Endothelial cell (in vitro differentiated cells): ENCODE measurements at places on chromosomes 16 and 17.

DNA sequence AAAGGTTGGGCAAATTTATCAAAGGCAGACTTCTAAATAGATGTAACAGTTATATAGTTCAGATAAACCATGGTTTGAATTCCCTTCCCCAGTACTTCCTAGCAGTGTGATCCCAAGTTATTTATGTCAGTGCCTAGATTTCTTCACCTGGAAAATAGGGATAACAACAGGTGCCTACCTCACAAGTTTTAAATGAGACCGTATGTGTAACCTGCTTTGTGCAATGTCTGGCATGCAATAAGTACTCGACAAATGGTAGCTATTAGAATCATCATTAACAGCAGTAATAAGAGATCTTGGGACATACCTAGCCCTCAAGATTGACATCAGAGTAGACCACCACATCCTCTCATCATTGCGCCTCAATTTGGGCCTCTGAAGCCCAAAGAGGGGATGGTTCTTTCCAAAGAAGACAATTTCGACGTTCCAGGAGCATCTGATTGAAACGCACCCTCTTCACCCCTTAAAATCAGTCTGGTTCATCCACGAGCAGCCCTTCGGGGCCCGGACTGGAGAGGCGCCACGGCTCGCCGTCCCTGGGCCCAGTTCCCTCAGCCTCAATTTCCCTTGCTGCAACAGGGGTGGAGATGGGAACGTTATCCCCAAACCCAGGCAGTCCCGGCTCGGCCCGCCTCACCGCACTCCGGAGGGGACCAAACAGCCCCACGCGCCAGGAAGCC lies 541 bp downstream of the ACACA start:
- no peak for DNase-seq

DNA sequence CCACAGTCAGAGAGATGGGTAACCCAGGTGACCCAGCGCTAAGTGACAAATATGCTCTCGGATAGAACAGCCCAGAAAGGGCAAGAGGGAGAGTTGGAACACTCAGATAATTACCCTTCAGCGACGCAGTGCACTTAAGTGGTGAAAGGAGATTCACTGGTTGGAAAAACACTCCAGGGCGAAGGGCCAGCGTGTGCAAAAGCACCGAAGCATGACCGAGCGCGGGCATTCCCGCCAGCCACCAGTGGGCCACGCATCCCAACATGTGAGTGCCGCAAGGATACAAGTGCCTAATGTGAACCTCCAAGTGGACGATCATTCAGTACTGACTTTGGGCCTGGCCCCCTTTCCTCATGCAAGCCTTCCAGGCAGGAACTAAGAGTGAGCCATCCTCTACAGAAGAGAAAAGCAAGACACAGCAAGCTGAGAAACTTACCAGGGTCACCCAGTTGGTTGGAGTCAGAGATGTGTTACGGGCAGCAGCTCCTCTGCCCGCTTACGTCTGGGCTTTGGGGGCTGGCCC lies 258.4 kb downstream of the C16orf95 start:
- DNase-seq: no peak

GRCh38 chr16:81241706-81242105 lies 3.2 kb downstream of the BCO1 start:
- DNase-seq: no peak

GRCh38 chr16:85400305-85401205 lies 212.6 kb upstream of the GSE1 start:
- DNase-seq: no peak

GRCh38 chr16:81767987-81768592 lies 11.0 kb upstream of the PLCG2 start:
- no peak for DNase-seq

DNA sequence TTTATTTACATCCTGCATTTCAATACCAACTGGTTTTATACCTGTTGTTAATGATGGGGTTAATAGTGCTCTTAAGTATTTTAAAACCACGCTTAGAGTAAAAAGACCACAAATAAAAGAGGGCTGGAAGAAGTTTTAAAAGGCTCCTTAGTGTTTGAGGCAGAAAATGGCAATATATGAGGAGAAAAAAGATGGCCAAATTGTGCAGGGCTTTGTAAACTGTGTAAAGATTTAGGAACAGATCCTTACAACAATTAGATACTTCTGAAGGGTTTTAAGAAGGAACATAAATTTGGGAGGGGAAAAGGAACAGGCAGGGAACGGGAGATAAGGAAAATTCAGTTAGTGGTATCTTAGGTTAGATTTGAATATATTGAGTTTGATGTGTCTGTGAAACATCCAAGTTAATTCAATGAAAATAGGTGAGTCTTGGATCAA lies 12.7 kb downstream of the CDC27 start:
- DNase-seq: no peak

- DNase-seq: no peak
Measured at GRCh38 chr17:58985367-58985766, 121.3 kb downstream of the TRIM37 start.

GRCh38 chr17:78950870-78951269 lies 25.7 kb upstream of the TIMP2 start:
- no peak for DNase-seq

DNA sequence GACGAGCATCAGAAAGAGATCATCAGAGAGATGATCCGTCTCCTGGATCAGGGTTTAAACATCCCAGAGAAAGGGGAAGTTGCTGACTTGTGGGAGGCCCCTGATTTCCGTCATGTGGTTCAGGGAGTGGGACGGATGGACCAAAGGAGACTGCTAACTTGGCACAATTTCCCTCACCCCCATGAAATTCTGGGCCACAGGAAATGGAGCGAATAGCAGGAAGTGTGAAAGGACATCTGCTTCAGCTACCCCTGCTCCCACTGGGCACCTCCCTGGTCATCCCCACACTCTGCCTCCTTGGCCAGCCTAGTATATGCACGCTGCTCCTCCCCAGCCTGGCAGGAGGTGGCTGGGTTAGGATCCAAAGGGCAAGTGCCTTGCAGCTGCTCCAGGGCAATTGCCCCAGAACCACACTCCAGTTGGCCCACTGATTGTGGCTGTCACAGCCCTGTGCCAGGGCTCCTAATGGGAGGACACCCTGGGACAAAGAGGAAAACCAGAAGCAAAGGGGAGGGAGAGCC lies 1.3 kb downstream of the ARRB2 start:
- no peak for DNase-seq

- DNase-seq: no peak
Measured at GRCh38 chr17:60406887-60407286, 15.0 kb upstream of the USP32 start.

DNA sequence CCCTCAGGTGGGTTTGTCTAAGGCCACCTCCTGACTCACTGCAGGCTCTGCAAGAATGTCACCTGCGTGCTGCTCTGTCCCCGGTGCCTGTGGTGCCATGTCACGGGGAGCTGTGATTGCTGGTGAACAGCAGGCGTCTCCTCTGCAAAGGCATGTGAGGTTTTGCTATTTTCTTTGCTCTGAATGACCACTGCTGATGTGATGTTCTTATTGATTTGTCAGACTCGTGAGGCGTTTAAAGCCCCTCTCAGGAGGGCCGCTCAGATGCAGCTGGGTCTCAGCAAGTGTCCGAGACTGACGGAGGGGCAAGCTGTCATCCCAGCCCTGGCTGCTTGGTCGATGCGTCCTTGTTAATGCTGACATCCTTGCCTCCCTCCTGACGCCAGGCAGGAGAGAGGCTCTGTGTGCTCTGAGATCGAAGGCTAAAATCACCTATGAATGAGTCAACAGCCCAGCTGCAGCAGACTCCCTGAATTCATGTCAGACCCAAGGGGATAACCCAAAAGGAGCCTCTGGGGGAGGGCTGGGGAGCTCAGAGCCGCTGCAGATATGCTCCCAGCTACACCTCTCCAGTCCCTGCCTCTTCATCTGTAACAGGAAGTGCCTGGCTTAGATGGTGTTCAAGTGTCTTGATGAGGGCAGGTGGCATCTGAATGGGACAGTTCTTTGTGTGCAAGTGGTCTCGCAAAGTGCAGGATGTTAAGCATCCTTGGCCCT lies 11.8 kb upstream of the PEMT start:
- no peak for DNase-seq

GRCh38 chr17:38572669-38573365 lies 32.9 kb downstream of the SRCIN1 start:
- peak; percentile 35 for DNase-seq

- DNase-seq: no peak
Measured at GRCh38 chr16:22692916-22693637, 120.9 kb upstream of the HS3ST2 start.

DNA sequence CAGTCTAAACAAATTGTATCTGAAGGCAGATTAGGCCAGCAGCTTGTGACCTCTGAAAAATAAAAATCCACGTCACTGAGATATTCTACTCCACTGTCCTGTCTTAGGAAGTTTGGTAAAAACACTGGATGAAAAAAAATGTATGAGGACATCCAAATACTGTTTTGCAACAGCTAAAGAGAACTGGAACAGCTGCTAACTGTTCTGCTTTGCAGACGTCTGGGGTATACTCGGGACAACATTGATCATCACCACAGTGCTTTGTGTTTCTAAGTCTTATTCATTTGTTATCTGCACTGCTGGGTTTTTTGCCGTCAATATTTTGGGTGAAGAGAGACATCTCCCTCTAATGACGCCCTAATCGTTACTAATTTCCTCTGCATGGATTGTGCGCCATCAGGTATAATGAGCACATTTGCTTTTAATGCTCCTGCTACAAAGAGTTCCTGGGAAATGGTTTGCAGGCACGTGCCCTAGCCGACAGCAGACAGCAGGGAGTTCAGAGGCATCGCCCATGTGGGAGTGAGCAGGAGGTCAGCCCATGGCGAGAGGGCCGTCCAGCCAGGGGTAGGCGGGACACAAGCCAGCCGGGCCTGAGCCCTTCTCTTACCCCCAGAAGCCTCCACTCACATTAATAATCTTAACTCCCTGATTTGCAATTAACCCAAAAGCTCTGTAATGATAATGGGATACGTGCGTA lies 87.0 kb downstream of the CBLN1 start:
- no peak for DNase-seq

DNA sequence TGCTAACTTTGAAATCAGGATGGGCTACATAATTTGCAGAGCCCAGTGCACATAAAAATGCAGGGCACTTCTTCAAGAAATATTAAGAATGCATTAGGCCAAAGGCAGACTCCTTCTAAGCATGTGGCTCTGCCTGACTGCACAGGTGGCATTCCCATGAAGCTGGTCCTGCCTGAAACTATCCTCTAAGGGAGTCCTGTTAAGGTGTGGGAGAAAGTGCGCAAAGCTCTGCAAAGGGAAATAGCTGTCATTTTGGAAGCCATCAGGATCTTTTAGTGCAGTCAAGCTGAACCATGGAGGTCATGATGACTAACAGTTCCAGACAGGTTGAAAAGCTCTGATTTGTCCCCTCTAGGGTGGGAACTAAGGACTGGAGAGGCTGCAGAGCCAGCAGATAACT lies 41.9 kb upstream of the CRHR1 start:
- no peak for DNase-seq

GRCh38 chr17:16287563-16288027 lies 65.7 kb downstream of the CENPV start:
- DNase-seq: no peak

DNA sequence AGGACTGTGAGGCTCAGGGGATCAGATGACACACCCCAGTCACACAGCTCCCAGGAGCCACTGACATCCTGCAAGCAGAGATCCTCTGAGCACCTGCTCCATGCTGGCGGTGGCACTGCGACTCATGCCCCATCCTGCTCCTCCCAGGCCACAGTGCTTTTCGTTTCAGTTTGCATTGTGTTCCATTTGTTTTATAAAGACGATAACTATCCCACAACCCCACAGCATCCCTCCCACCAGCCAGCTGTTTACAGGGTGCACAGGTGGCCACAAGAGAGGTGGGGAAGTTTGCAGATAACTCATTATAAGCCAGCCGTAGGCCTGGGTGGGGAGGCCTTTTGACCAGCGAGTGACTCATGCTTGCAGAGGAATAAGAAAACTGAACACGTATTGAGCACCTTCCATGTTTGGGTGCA lies 28.2 kb downstream of the BCO1 start:
- no peak for DNase-seq

DNA sequence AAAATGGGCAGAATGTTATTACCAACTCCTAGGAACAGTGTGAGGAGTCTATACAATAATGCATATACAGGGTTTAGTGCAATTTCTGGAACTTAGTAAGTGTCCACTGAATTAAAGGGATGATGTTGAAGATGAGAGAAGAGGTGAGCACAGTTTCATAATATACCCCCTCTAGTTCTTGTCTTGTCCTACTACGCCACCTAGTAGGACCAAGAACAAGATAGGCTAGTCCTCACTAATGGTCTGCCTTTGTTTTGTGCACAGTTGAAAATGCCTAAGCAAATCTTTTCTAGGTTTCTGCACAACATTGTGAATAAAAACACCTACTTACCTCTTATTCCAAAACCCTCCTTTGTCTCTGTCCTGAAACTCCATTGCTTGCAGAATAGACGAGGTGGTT lies 670.2 kb downstream of the CDH8 start:
- DNase-seq: no peak

DNA sequence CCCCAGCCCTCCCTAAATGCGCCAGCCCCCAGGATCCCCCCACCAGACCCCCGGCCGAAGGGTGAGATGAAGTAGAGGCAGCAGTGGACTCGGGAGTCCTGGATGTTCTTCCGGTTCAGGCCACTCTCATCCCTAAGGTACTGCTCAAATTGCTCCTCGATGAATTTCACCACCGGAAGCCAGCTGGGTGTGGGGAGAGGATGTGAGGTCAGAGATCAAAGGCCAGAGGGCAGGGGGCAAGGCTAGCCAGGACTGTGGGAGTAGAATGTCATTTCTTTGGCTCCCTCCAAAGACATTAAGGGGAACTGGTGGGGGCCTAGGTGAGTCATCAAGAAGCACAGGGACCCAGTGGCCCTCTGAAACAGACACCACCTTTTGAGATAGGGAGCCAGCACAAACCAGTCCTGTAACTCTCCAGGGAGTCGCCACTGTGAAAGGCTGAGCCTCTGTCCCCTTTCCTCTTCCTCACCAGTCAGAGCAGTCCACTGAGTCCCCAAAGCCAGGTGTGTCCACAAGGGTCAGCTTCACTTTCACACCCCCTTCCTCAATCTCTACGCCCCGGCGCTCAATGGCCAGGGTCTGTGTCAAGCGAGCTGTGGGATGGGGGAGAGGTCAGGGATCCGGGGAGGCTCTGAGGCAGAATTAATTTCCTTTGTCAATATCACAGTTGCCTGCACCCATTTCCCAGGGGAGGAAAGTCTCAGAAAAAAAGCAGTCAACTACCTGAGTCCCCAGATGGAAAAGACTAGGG lies 895 bp downstream of the SEPTIN1 start:
- DNase-seq: no peak
